Left ventricle myocardium inferior (tissue), 1 donor: ENCODE measurements at places on chromosomes 7 and 10. TPM values are rescaled to one million over a fixed set of nuclear protein-coding genes. Genes with fewer than 3 reads are reported as not detected.

DNA sequence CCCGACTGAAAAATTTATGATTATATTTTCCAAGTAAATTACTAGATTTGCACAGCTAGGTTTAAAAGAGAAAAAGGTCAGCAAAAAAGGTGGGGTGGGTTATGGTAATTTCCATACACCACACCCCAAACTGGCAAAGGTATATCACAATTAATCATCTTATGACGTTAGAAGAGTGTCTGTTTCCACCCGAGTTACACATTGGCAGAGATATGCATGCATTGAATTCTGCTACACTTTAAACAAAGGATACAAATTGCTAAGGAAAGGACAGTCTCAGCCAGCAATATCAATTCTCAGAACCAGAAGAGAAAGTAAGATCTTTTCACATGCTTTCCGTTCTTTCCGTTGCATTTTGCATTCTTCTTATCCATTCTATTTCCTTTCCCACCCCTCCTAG, 843.3 kb downstream of the GATA3 start:
- DNase-seq: no peak

- no peak for DNase-seq
Observed at GRCh38 chr10:37146443-37146842, 21.0 kb downstream of the ANKRD30A start.

ECHS1 gene
- total RNA-seq: 212 TPM

GRCh38 chr10:102549549-102549948, 45.8 kb downstream of the SUFU start:
- no peak for DNase-seq

DNA sequence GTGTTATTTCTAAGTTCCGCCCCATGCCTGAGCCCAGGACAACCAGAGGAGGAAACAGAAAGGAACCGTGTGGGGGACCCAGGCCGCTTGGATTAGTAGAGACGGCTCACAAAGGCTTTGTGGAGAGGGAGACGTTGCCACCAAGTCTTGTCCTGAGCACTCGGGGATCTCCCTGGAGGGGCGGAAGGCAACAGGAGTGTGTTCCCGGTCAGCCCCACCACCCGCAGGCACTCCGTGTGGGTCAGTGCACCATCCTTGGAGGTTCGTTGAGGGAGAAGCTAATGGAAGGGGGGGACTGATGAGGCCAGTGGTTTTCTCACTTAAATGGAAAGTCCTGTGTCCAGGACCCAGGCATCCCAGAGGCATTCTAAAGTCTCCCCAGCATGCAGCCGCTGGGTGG, 26.7 kb upstream of the EN2 start:
- DNase-seq: no peak

- DNase-seq: no peak
Observed at GRCh38 chr7:82289152-82289535, 154.4 kb downstream of the CACNA2D1 start.

DNA sequence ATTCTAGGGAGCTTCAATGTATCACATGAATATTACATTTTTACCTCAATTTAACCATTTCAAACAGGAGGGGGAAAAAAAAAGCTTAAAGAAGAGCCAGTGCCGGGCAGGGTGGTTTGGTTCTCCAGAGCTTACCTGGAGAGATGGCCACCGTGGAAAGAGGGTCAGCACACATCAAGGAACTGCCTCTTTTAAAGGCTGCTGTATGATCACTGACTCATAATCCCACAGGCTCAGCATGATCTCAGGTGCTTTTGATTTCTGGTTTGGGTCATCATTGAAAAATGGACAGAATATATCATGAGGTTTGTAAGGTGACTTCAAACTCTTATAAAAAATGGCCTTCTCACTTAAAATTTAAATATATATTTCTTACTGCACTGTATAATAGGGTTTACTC, 67.5 kb upstream of the MDFIC start:
- DNase-seq: no peak

DNA sequence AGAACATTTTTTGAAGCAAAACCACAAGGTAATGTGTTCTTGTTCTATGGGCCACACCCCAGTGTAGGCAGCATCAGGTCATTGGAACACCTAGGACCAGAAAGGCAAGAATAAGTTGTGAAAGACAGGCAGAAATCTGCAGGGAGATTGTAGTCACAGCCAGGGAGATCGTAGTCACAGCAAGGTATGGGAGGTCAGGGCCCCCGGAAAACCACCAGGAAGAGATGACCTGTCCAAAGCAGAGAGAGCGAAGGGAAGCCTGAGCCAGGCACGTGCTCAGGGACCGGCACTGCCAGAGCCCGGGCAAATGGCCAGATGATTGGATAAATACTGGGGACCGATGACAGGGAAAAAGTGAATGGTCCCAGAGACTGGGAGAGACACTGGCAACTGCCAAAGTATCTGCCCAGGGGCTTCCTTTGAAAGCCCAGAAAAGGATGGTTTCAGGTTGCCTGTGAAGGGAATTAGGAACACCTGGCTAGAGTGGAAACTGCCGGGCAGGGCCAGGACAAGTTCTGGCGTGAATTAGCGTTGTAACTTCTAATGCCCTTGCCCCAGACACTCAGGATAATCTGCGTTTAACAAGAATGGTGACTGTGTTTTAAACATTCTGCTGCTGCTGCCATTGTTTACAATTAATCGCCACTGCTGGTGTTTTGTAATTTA, 3.9 kb upstream of the NOBOX start:
- DNase-seq: no peak

DNA sequence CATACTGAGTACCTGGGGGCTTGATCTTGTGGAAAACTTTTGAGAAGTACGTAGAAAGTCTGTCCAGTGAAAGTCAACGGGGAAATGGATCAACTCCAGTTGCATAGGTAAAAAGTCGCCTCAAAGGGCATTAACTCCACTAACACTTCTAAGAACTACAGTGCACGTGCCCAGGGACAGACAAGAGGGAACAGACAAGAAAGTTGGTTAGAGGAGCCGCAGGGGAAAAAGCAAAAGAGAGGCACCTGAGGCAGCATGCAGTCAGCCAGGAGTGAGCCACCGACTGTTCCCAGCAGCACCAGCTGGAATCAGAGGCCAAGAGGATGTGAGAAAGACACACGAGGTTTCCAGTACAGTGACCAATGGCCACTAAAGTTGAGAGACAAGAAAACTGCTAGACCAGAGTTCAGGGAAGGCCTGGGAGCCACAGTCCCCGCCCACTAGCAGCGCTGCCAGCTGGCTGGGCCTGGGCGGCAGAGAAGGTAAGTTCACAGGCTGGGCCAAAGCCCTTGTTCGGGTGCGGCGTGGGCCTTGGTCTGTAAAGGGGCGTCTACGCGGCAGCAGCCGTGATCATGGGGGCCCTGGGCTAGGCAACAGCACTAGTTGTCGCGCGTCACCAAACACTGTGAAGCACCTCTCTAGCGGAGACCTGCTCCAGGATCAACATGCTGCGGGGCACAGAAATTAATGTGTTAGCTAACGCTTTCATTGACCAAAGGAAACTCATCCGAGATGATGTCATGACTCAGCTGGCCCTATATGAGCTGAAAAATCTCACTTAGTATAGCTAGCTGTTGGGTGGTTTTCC, 14.0 kb downstream of the ITGB1 start:
- peak; percentile 24 for DNase-seq

PROSER2 gene
- 0.52 TPM for total RNA-seq

GRCh38 chr10:113618338-113618737, 45.5 kb downstream of the NRAP start:
- no peak for DNase-seq

GRCh38 chr10:97179311-97179710, 6.4 kb downstream of the SLIT1 start:
- DNase-seq: no peak

DNA sequence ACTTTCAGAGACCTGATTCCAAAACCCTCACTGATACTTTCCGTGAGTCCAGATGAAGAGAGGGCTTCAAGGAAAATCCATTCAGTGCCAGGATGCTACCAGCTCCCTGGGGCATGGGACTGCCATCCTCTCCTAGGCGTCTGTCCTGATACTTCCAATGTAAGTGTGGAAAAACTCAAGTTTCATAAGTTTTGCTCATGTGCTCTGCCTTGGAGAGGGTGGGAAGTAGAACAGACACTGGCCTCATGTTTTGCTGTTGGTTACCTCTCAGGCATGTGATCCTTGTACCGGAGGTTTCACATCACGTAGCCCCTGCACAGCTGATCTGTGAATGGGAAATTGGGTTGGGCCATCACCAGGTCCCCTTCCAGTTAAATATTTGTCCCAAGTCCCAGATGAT, 517.1 kb downstream of the RPS24 start:
- no peak for DNase-seq

DNA sequence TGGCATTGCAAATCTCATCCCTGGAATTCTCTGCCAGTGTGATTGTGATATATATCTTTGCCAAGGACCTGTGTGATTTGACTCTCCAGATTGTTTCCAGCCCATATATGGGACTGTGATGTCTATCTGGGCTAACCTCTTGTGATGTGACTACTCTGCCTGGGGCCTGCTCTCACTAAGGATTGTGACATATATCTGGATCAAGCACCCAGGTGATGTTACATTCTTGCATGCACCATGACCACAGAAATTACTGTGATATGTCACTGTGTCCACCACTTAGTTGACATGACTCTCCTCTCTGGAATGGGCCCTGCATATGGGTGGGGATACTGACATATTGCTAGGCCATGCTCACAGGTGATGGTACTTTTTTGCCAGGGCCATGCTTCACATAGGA, 86.6 kb downstream of the ZNF736 start:
- DNase-seq: no peak

DNA sequence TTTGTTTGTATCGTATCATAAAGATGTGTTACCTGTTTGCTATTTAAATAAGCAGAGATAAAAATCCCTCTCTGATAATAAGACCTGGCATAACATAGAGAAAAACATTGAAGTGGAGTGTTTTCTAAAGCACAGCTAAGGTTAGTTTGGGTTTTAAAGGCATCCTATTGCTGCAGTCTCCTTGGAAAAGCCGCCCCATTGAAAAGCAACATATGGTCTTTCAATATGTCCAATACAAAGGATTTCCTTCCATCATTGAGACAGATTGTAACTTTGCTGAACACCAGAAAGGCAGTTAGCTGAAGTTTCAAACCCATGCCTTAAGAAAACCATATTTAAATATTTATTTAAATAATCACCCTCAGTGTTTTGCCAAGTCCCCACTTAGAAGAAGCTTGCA, 898.5 kb upstream of the KCND2 start:
- no peak for DNase-seq

DNA sequence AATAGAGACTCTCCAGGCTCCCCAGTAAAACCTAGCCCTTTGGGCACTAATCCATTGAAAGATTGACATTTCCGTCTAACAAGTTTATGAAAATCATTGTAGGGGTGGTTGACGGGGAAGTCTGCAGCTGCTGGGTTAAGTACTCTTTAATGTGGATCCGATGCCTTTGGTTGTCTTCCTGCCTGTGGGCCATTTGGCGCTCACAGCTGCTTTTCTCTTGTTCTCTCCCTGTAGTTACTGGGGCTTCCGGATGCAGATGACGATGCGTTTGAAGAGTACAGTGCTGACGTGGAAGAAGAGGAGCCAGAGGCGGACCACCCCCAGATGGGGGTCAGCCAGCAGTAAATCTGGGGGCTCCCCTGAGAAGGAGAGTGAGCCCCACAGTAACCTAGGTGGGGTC, 22.4 kb downstream of the MTURN start:
- DNase-seq: no peak

DNA sequence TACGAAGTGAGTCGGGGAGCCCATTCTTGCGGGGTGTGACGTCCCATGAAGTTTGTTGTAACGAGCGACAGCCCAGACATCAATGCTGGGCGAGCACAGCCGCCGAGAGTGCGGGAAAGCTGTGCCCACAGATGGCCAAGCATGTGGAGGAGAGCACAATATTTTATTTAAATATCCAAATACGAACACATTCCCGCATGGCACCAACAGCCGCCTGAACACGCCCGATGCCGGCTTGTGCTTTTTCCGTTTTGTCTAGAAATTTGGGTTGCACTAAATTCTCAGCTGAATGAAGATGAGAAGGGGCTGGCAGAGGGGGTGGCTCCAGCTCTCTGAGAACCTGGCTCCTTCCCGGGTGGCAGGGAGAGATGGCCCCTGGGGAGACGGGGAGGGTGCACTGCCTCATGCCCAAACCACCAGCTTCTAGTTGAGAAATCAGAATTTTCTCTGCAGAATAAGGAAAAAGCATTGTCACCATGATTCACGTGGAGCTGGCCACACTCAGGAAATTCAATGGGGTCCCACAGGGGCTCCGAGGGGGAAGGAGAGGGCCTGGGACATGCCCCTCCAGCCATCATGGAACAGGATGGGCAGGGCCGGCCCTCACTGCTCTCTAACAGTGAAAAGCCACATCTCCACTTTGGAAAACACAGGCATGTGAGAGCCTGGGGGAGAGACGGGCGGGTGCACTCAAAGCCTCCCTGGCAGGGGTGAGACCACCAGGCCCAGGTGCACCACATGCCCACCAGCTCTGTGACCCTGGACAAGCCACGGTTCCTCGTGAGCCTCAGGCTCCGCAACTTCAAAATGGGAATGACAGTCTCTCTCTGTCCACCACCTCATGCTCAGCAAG, 48.3 kb downstream of the EBF3 start:
- no peak for DNase-seq

DNA sequence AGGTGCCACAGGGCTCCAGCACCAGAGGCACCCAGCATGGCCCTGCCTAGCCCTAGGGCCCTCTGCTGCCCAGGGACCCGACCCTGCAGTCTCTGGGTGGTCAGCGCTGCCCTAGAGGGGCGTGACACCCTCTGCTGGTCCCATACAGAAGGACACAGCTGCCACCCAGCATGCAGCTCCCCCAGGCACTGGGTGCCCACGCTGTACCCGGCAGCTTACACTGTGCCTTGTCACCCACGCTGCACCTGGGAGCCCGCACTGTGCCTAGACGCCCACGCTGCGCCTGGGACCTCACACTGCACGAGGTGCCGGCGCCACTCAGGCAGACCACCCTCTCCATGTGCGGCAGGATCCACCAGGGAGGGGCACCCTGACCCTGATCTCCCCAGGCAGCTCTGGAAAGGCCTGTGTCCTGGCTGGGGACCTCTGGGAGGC, 55.2 kb downstream of the PWWP2B start:
- no peak for DNase-seq

- no peak for DNase-seq
Observed at GRCh38 chr7:151117565-151117964, 31.3 kb downstream of the AGAP3 start.

GRCh38 chr7:2018569-2019460, 213.9 kb downstream of the MAD1L1 start:
- DNase-seq: peak; percentile 40

DNA sequence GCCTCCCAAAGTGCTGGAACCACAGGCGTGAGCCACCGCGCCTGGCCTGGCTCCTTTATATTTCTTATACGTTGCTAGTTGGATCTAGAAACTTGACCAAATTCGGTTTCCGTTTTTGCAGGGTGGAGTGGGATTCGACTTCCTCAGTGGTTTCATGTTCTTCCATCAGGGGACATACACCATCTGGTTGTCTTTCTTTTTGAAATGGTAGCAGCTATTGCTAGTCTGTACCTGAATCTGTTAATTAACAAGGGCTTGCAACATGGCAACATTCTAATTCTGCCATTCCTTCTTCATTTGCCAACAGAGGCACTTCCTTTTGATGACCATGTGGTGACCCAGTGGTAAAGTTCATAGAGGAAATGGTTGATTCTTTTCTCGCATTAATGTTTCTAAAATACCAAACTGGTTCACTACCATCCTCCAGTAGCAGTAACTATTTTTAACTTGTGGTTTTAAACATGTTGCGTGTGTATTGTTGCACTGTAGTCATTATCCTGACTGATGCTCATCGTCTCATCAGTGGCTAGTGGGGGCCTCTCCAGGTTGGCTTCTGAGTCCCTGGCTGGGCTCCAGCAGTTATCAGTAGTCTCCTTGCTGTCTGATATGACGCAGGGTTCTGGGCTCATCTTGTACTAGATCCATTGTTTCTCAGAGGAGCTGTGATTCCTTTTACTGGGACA, 159.2 kb downstream of the RGS10 start:
- DNase-seq: no peak
